Frontal cortex (tissue), 4 donors: ENCODE measurements at places on chromosomes 4 and X.

GRCh38 chrX:57651169-57651919, 28.7 kb downstream of the NLRP2B start:
- no peak for DNase-seq

DNA sequence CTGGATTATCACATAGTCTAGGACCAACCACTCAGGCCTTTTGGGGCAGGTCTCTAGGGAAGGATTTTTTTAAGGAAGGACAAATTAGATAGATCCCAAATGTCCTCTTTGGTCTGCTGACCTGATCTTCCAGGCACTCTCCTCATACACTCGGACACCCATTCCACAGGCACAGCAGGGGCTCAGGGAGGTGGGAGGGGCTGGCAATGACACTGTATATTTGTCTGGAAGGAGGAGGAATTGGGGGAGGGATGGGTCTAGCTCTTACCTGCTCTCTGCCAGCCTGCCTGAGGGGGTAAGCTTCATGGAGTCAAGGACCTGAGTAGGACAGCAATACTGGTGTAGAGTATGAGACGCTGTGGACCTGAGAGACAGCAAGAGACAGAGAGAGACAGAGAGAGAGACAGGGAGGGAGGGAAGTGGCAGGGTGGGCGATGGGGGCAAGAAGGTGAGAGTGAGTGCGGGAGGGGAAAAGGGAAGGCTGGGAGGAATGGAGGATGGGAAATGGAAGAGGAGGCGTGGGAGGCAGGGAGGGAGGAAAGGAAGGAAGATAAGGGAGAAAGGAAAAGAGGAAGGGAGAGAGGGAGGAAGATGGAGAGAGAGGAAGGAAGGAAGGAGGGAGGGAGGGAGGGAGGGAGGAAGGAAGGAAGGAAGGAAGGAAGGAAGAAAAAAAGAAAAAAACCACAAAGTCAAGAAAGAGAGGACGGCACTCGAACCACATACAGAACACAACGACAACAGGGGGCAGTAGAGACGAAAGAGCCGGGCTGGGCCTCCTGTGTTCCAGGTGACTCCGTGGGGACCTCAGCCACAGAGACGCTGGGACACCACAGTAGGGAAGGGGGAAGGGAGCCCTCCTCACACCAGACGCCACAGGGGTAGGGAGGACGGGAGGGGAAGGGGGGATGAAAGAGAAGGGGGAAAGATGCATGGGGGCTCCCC, 1.8 kb downstream of the IQSEC2 start:
- DNase-seq: no peak

DNA sequence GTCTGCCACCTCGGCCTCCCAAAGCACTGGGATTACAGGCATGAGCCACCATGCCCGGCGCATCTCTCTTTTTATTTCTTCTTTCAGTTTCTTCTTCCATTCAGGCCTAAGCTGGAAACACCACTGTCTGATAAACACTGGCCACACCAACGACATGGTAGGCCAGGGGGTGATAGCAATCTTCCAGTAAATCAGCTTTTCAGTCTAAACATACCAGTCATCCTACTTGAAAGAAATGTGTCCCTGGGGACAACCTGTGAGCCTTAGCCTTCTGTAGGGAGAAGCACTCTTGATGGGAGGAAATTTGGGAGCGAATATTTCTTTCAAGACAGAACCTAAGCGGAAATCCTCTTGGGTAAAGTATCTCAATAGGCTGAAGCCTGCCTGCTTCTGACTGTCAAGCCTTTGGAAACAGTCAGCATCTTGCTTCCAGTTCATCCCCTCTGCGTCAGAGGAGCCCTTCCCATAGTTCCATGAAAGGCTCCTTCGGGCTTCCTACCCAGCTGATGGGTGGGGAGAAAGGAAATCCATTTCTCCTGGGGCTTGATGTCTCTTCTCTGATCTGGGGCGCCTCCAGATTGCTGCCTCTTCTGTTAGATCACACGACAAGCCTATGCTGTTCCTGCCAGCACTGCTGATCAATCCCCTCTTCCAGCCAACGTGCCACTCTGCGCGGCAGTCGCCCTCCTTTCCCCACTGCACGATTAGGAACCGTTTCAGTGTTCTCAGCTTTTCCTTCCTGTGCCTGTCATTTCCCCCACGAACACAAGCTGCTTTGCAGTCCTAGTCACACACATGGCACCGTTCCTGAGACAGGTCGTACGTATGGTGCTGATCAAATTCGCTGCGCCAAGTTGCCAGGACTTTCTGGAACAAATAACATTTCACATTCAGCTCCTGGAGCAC, 49.5 kb upstream of the CBR4 start:
- no peak for DNase-seq

DNA sequence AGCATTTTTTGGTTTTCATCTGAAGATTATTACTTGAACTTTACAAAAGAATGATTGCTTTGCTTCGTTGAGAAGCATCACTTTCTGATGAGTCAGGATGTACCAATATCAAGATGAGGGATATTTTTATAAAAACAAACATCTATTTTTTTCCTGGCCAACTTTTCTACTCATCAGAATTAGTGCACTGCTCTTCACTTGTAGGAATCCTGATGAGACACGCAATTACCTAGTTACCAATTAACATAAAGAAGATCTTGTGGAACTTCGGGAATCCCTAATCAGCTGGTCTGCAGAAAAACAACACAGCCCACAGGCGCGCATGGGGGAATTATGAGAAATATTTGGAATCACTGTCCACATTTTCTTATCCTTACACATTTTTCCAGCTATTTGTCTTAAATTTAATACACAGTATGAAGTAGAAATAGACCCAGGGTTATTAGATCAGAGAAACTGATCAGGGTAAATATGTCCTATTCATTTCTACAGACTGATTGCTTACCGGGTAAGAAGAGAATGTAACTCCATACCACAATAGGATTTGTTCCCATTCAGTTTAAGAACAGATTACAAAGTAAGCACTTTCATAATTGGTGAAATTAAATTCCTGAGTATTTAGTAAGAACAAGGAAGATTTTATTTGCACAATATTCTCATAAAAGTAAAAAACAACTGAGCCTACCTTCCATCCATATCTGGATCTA, 50.9 kb downstream of the MFAP3L start:
- DNase-seq: no peak

- no peak for DNase-seq
These were observed 1073.7 kb downstream of the PDHA2 start for GRCh38 chr4:96913441-96914080.

DNA sequence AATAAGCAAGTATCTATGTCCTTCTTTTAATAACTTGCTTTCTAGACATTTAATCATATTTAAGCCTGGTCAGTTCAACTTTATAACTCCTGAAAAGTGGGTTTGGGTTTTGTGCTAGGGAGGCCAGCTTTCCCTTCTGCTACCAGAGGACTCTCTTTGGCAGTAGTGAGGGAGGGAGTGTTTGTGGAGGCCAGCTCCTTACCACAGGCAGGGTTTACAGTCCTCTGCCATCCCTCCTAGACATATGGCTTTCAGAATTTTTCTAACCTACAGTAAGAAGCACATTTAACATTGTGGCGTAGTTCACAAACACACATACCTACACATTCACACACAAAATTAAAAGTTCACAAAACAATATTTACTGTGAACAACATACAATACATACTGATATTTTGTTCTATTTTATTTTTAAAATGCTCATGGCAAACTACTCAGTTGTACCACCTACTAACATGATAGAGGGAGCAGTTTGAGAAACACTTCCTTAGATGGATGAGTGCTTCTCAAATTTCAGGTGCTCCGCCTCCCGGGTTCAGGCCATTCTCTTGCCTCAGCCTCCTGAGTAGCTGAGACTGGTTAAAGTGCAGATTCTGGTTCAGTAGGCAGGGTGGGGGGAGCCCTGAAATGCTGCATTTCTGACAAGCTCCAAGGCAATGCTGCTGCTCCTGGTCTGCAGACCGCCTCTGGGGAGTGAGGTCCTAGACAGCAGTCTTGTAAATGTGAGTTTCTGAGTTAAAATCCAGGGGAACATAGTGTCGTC, 86.7 kb downstream of the PTTG2 start:
- no peak for DNase-seq

- no peak for DNase-seq
These were observed 45.8 kb downstream of the BCORL1 start for GRCh38 chrX:130028196-130028595.
